C1 segment of cervical spinal cord (tissue), 14 donors: ENCODE measurements at places on chromosomes 2 and 18.

GRCh38 chr18:53698907-53699306, 525.6 kb downstream of the MBD2 start:
- no peak for DNase-seq

DNA sequence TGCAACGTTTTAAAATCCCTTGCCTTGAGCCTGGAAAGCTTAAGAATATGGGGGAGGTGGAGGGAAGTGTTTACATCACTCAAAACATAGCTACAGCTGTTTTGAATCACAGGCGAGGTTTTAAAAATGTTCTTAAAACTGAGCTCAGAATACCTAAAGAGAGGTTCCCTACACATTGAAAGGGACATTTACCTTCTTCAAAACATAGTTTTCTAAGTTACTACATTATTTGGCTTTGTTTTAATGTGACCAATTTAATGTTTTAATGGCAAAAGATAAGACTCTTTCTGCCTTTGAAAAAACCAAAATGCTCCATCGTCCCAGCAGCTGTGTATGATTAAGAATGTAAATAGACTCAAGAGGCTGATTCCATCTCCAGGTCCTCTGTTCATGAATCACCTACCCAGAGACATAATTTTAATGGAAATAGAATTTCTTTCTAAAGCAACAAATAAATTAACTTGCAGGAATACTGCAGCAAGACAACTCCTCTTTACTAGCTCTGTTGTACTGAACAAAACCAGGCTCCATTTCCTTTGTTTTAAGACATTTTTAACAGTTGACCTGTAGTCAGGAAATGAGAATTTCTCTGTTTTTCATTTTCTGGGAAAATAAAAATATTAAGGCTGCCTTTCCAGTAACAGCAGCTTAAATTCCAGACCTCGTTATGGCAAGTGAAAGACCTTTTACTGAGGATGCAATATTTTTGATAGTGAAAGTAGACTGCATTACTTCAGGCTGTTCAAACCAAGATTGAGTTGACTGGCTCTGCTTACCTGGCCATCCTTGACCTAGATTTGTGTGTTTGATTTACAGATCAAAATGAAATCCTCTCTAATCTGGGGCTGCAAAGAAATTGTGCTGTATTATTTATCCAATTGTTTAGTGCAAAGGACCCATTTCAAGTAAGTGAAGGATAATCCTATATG, 33.7 kb upstream of the WDR75 start:
- DNase-seq, result no peak

DNA sequence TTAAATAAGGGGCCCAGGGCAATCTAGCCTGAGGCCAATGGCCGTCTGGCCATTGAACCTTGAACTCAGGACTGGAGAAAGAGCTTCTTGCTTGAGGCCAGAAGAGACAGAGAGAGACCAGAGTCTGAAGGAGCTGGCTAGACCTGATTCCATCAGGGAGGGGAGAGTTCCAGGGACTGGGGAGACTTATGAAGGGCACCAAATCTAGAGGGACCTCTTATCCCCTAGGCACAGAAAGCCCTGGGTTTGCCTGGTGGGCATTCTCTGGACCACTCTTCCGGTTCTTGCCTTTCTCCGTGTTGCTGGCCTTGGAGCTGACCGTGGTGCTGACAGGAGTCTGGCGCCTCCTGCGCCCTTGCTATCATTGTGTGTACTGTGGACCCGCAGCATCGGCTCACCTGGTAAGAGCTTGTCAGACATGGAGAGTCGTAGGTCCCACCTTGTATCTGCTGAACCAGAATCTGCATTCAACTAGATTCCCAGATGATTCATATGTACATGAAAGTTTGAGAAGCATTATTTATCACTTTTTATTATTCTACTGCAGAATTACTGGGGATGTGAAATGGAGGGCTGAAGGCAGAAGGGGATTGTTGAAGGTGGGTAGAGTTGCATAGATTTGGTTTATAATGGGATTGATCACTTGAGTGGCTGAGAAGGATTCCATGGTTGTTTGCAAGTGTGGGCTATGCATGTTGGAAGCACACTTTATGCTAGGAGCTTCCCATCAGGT, 4.3 kb upstream of the TRPM8 start:
- no peak for DNase-seq

GRCh38 chr2:42918041-42918440, 125.7 kb upstream of the HAAO start:
- DNase-seq, result no peak

- DNase-seq, result no peak
These were observed 15.7 kb downstream of the NDUFV2 start for GRCh38 chr18:9117980-9118841.

DNA sequence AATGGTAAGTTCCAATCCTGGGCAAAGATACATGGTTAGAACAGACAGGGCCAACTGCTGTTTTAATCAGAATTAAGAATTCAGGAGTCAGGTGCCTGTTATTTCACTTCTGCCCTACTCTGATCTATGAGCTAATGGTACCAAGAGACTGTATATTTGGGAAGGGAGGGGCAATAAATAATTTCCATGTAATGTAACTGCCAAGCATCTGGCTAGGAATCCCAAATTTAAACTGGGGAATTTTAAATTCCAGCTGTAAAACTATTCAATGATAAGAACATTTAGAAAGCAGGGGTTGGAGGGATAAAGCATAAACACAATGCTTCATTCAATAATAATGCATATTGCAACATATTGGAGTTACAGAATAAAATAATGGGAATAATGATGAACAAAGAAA, 49.7 kb downstream of the SCN7A start:
- no peak for DNase-seq

DNA sequence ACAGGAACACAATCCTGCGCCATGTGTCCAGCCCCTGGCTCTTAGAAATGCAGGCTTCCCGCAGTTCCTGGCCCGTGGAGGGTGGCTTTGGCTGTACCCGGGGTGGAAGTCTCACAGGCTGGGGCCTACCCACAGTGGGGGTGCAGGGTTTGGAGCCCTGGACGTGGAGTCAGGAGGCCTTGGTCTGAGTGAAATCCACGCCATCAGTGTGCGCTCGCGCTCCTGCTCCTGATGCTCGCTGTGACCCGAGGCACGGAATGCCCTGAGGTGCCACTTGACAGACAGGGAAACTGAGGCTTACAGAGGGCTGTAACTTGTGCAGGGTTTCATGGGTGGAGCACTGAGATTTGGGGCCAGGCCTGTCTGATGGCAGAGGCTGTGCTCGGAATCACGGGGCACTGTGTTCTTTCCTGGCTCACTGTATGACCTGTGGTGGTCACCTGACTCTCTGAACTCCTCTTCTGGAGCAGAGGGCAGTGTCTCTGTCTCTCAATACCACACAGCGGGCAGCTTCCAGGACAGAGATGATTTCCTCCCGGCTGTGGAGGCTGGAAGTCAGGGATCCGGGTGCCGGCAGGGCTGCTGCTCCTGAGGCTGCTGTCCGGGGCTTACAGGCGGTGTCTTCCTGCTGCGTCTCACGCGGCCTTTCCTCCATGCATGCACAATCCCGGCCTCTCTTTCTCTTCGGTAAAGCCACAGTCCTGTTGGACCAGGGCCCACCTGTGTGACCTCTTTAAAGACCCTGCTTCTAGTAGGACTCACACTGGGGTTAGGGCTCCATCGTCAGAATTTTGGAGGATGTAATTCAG, 25.9 kb upstream of the ALLC start:
- DNase-seq, result no peak

DNA sequence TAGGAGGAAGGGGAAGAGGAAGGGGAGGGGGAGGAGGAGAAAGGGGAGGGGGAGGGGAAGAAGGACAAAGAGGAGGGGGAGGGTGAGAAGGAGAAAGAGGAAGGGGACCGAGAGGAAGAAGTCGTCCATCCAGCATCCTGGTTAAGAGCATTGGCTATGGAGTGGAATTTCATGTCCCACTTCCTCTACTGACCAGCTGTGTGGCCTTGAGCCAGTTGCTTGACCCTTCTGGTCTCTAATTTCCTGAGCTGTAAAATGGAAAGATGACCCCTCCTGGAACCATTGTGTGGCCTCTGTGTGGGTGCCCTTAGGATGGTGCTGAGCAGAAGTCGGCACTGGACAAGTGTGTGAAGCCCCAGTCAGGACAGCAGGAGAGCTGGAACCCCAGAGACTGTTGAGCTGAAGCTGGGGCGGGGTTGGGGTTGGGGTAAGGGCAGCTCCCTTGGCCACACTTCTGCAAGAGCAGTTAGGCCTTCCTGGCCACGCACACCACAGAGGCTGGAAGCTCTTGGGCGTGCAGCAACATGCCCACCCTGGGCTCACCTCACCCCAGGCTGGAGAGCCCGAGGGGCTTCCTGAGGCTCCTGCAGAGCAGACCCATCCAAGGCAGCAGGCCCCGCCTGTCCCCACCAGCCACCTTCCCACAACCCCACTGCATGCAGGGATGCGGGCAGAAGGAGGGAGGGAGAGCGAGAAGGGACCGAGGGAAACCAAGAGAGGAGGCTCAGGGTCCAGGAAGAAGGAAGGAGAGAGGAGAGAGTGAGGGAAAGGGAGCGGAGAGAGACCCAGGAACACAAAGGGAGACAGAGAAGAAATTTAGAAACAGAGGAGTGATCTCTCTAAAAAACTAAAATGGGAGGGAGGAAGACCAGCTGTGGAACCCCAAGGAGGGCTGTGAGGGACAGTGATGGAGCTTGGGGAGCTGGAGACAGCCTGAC, 16.2 kb downstream of the ADRA2B start:
- no peak for DNase-seq

GRCh38 chr2:65608916-65609315, 176.5 kb upstream of the SPRED2 start:
- no peak for DNase-seq

DNA sequence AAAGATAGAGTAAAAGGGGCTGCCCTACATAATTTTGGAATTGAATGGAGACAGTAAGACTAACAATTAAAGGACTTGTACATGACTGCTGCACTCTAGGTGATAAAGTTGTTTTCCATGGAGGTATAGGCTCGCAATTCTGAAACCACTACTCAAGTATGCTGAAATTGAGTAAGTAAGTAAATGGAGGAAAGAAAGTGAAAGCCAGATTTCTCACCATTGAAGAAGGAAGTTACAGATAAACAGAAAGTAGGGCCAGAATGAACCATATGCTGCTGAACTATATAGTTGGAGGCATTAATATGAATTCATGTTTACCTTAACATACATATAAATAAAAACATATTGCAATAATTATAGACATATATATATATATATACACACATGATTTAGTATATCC, 225.7 kb upstream of the ST6GAL2 start:
- no peak for DNase-seq
